ENCODE measurements at places on chromosomes 11 and 22.

- no peaks in the 10 kb centered on the region for H3K36me3 ChIP-seq
- H3K27me3 ChIP-seq: no peaks in the 10 kb centered on the region
- no peaks in the 10 kb centered on the region for H3K4me1 ChIP-seq
- no peak overlapping the region for H3K4me3 ChIP-seq
Observed at GRCh38 chr11:70637186-70637800, 239.0 kb downstream of the CTTN start.

DNA sequence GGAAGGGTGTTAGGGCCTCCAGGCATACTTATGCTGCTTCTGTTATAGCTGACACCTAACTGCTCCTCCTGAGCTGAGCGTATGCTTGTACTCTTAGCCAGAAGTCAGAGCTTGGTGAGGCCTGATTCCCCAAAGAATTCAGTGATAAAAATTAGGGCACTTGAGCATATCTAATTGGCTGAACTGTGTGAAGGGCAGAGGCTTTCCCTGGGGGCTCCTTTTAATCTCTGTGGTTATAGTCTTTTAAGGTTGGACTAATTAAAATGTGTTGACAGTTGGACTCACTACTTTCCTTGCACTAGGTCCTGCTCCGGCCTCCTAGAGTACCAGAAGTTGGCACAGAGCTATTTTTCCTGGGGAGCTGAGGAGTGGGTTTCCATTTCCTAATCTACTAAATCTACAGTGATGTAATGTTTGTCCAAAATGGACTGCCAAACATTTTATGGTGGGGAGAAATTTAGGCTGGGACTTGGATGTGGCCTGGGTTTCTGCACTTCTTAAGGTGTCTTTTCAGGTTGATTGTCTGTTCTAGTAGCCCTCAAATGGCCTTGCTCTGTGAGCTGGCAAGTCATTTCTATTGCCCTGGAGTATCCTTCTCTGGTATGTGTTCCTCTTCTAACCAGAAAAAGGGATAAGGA lies 18.4 kb downstream of the STIM1 start:
- H3K4me3 ChIP-seq: no peak overlapping the region
- no peaks in the 10 kb centered on the region for H3K36me3 ChIP-seq
- no peak overlapping the region for H3K27ac ChIP-seq

DNA sequence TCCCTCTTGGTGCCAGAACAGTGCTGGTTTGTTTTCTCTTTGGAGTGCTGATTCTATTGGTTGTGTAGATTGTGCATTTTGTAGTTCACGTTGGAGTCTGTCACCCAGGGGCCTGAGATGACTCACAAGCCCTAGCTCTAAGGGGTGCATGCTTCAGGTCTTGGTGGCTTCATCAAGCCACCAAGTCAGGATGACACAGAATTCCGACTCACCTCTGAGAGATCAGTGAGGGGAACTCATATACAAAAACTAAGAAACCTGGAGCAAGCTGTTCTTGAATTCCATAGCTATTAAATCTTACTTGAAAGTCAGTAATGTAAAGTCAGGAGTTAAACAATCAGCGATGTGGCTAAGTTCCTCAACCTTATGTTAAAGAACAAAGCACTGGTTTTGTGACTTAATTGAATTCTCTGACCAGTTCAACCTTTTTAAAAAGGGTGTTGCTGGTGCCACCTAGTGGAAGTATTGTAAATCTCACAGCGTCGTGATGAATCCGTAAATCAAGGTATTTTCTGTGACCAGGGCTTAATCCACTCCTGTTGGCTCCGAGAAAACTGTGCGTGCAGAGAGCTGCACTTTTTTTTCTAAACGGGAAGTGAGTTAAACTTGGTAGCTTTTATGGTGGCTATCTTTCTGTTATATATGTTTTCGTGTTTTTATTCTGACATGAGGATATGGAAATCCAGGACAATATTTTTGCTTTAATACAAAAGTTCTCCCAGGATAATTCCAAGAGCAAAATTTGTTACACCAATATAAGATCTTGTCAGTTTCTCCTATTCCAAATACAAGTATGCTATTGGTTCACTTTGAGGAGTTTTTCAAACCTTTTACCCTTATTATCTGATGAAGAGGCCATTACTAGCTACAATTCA lies 14.6 kb downstream of the MMP13 start:
- H3K4me1 ChIP-seq: no peaks in the 10 kb centered on the region
- H3K27ac ChIP-seq: no peak overlapping the region
- H3K36me3 ChIP-seq: no peaks in the 10 kb centered on the region
- H3K27me3 ChIP-seq: no peaks in the 10 kb centered on the region
- DNase-seq: peak; percentile 10

DNA sequence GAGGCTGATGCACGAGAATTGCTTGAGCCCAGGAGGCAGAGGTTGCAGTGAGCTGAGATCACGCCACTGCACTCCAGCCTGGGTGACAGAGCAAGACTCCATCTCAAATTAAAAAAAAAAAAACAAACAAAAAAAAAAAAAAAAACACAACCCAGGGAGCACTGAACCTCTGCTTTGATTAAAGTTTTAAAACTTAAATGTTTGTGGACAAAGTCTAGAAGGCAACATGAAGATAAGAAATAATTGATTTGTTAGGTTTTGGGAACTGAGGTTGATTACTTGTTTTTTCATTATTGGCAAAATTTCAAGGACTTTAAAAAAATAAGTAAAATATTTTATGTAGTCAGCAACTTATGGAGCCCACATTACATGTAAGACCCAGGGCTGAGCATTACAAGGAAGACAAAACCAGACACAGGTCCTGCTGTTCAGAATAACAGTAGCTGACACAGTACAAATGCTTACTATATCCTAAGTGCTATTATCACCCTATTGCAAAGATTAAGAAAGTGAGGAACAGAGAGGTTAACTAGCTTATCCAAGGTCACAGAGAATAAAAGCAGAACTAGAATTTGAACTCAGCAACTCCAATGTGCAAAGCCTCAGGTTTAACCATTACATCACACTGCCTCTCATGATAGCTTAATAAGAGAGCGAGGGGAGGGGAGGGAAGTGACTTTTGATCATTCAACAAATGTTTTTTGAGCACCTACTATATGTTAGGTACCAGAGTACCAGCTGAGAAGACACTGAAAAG lies 2.3 kb upstream of the CRY2 start:
- no peak overlapping the region for H3K27ac ChIP-seq
- peaks cover 15% of the 10 kb centered on the region for H3K4me1 ChIP-seq
- H3K4me3 ChIP-seq: no peak overlapping the region
- DNase-seq: no peak

DNA sequence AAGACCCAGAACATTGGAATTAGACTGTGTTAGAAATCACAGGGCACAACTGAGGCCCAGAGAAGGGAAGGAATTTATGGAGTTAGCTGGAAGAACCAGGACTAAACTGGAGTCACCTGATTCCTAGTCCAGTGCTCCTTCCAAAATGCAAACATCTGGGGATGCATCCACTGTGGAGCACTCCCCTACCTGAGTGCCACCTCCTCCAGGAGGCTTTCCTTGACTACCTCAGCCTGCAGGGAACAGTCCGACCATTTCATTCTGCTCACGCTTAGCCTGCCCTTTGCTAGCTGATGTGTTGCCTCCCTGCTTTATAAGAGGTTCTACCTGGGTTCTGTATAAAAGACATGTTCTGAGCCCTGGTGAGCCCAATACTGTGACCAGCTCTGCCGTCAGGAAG lies 24.0 kb downstream of the CHRDL2 start:
- no peaks in the 10 kb centered on the region for H3K27me3 ChIP-seq
- DNase-seq: no peak
- H3K36me3 ChIP-seq: no peaks in the 10 kb centered on the region
- no peak overlapping the region for H3K27ac ChIP-seq

GRCh38 chr22:37529652-37530345 lies 10.6 kb upstream of the CARD10 start:
- peaks cover 6% of the 10 kb centered on the region for H3K4me1 ChIP-seq
- no peak overlapping the region for H3K27ac ChIP-seq
- no peak overlapping the region for H3K4me3 ChIP-seq

Data from T-cell (primary cell).